AG08395 (cell line): ENCODE measurements at places on chromosomes 7 and 10.

GRCh38 chr7:38168890-38169570 is 9.0 kb upstream of the STARD3NL start:
- DNase-seq = no peak

GRCh38 chr10:42684517-42684916 is 46.1 kb upstream of the ZNF33B start:
- DNase-seq = no peak

GRCh38 chr10:3750854-3751253 is 34.2 kb downstream of the KLF6 start:
- DNase-seq = no peak

GRCh38 chr7:4809666-4810065 is 34.2 kb downstream of the AP5Z1 start:
- no peak for DNase-seq

DNA sequence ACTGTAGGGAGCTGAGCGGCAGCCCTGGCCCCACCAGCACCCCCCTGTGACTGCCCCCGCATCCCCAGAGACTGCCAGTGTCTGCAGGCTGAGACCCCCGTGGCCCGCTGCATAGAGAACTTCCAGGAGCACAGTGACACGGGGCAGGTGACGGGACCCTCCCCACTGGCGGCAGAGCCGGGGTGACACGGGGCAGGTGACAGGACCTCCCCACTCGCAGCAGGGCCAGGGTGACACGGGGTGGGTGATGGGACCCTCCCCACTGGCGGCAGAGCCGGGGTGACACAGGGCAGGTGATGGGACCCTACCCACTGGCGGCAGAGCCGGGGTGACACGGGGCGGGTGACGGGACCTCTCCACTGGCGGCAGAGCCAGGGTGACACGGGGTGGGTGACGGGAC is 2.3 kb downstream of the GPER1 start:
- no peak for DNase-seq

DNA sequence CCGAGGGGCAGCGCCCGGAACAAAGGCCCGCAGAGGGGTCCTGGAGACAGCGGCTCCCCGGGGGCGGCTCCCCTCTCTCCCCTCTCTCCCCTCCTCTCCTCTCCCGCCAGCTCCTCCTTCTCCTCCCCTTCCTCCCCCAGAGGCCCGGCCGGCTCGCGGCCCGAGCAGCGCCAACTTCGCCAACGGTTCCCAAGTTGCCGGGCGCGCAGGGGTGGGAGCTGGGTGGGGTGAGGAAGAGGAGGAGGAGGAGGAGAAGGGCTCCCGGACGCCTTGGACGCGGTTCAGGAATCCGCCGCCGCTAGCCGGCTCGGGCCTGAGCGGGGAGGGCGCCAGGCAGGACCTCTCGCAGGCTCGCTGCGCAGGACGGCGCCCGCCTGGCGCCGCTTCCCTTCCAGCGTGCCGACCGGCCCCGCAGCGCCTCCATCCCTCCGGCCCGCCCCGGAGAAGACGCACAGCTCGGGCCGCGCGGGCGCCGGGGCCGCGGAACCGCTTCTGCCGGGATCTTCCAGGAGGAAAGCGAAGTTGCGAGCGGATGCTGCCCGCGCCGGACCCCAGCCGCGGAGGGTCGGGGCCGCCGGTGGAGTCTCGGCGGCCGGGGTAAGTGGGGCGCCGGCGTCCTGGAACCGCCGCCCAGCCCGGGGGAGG is at the start of gene CHST3:
CHST3 (plus strand) TSS at position 298 of the 645 bp plus-strand sequence. CDS start 41,448 bp downstream, outside the sequence.
- peak; percentile 51 for DNase-seq

DNA sequence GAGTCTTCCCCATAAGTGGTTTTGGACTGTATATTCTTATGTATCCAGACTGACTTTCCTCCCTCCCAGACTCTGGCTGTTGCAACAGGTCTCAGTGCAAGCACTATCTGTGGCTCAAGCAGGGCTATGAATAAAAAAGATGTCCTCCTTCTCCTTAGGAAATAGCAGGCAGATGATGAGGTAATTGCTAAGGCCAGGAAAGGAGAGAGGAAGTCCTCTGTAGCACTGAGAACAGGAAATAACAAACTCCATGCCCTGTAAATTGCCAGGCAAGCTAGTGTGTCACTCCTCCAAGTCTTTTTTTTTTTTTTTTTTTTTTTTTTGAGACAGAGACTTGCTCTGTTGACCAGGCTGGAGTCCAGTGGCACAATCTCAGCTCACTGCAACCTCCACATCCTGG is 900.1 kb downstream of the TYW1 start:
- DNase-seq = no peak
